ENCODE measurements at places on chromosomes 7 and 10.
A peak's percentile ranks its signal among the peaks of the same experiment; 100 is the strongest.

GRCh38 chr10:35353805-35354204, 17.5 kb downstream of the CCNY start:
- no peak for DNase-seq

DNA sequence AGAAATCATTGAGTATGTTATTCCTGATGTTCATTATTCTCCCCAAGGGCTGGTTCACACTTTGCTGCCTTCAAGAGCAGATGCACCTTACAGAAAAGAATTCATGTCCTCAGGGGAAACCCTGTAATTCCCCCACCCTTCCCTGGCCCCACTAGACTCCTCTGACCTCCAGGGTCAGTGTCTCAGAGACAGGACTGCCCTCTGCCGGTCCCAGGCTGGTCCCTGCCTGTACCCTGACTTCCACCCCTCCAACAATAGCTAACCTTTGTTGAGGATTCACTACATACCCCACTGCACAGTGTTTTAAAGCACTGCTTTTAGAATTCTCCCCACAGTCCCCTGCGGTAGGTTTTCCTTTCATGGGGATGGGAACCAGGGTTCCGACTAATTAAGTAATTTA, 4.4 kb upstream of the SEPHS1 start:
- DNase-seq, result no peak

DNA sequence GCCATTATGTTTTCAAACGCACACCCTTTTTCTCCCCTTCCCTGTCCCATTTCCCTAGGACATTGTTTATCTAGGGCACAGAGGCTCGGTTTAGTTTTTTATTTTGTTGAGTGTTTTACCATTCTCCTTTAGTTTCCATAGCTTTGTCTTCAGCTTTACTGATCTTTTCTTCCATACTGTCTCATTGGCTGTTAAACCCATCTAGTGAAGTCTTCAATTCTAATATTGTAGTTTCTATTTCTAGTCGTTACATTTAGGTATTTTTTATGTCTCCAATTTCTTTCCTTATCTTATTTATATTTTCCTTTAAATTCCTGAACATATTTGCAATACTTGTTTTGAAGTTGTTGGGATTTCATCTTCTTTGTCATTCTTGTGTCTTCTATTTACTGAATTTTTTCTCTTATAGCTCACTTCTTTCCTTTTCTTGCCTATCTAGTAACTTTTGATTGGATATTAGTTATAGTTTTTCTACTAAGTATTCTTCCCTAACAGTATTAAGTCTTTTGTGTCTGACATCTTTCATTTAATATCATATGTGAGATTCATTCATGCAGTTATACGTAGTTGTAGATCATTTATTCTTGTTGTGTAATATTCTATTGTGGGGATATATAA, 41.0 kb upstream of the SH2D4B start:
- DNase-seq, result no peak

- DNase-seq, result no peak
Observed at GRCh38 chr10:86377797-86378146, 11.2 kb upstream of the GRID1 start.

GRCh38 chr7:140922741-140923345, 1.9 kb downstream of the BRAF start:
- DNase-seq, result no peak

DNA sequence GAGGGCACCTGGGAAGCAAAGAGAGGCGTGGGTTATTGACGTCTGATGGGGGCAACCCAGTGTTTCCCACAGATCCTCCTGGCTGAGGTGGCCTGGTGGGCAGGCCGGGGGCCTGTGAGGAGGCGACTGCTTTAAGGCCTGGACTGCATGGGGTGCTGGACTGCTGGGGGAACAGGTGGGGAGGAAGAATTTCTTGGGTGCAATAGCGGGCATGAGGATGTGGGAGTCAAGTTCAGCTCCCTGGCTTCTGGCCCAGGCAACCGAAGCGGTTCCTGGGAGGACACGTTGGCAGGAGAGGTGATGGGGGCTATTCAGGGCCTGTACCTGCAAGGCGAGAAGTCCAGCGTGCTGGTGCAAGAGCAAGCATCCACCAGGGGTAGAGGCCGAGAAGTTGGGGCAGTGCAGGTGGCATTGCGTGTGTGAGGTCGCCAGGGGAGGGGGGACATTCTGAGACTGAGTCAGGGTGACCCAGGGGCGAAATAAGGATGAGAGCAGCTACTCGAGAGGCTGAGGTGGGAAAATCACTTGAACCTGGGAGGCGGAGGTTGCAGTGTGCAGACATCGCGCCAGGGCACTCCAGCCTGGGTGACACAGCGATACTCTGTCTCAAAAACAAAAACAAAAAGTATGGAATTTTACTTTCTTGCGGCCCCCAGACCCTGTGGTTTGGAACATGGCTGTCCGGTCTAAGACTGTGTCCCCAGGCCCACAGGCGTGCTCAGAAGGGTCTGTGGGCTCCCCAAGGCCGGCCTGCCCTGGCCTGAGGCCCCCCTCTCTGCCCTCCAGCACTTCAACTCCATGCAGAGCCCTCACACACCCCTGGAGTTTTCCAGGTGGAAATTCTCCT, 53.6 kb upstream of the ELN start:
- DNase-seq, result peak; percentile 57

GRCh38 chr10:79167537-79167936, 98.8 kb downstream of the ZMIZ1 start:
- DNase-seq, result no peak

DNA sequence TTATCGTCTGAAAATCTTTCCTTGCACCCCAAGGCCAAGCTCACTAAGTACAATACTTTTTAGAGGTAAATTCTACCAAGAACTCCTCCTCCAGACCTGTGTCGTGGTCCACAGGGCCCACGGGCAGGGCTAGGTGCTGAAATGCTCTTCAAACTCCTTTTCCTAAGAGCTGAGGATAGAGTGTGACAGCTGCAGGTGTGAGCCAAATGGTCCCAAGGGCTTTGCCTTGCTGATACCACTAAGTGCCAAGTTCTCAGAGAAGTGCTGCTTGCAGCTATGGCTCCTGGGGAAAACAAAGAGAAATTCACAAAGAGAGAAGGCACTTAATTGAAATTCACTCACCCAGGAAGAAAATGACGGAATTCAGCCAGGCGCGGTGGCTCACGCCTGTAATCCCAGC, 868.9 kb upstream of the AUTS2 start:
- DNase-seq, result no peak

- DNase-seq, result no peak
Observed at GRCh38 chr10:128704716-128705115, 578.5 kb upstream of the MKI67 start.

- DNase-seq, result peak; percentile 54
Observed at GRCh38 chr10:100980311-100980710, 7.0 kb downstream of the MRPL43 start.

Measured in cardiac septum (tissue), 1 donor.